GM23248 (cell line): ENCODE measurements at places on chromosomes 2 and 18. TPM values are rescaled to one million over a fixed set of nuclear protein-coding genes. Genes with fewer than 3 reads are reported as not detected.

PROC gene
- not detected in 2 replicates for total RNA-seq

RTP5 gene
- not detected in 2 replicates for total RNA-seq

DNA sequence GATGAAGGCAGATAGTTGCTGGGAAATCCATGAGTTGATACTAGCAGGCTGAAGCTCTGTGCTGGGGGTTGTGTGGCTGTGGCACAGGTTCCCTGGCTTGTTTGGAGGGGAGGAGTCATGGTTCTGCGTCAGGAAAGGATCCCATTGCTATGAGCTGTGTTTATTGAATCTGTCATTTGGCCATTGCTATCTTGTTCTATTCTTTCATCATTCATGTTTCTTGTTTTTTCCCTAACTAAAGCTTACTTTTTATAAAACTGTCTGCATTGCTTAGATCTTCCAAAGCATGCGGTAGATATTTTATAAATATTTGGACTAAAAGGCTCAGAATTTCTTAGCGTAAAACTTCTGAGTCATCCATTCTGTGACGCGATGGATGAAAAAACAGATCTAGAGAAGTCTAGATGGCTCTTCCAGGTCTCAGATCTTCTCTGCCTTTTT is 335.3 kb downstream of the PTPRM start:
- H3K27ac ChIP-seq: no peak overlapping the region
- peak; percentile 34 for DNase-seq
- H3K27me3 ChIP-seq: no peaks in the 10 kb centered on the region
- no peak overlapping the region for H3K4me3 ChIP-seq
- peaks cover 17% of the 10 kb centered on the region; the same call in 1 of the 2 replicates for H3K4me1 ChIP-seq

IL1RL1 gene
- not detected in 2 replicates for total RNA-seq

GRCh38 chr18:79523736-79524180 is 128.0 kb downstream of the NFATC1 start:
- no peak overlapping the region for H3K4me3 ChIP-seq
- H3K4me1 ChIP-seq: no peaks in the 10 kb centered on the region
- no peaks in the 10 kb centered on the region for H3K36me3 ChIP-seq
- DNase-seq: no peak
- no peak overlapping the region for H3K27ac ChIP-seq

NEUROD1 gene
- total RNA-seq: not detected in 2 replicates

- peaks cover 40% of the 10 kb centered on the region for H3K4me1 ChIP-seq
- peak; percentile 52 for DNase-seq
- H3K27me3 ChIP-seq: no peaks in the 10 kb centered on the region
- H3K36me3 ChIP-seq: no peaks in the 10 kb centered on the region
Measured at GRCh38 chr2:207528980-207529329, 807 bp upstream of the CREB1 start.

POTEI gene
- not detected in 2 replicates for total RNA-seq

GRCh38 chr2:206164261-206164862 is 4.7 kb downstream of the EEF1B2 start:
- no peaks in the 10 kb centered on the region for H3K27me3 ChIP-seq
- peaks cover 31% of the 10 kb centered on the region for H3K36me3 ChIP-seq
- H3K4me1 ChIP-seq: peaks cover 16% of the 10 kb centered on the region
- DNase-seq: peak; percentile 52

GRCh38 chr2:1453561-1453960 is 40.3 kb downstream of the TPO start:
- DNase-seq: no peak
- no peaks in the 10 kb centered on the region for H3K36me3 ChIP-seq
- no peak overlapping the region for H3K27ac ChIP-seq
- no peak overlapping the region for H3K4me3 ChIP-seq
- H3K27me3 ChIP-seq: no peaks in the 10 kb centered on the region

IGFBP5 gene
- 117 TPM in 2 replicates for total RNA-seq

GRCh38 chr2:112529757-112530156 is 12.5 kb upstream of the POLR1B start:
- no peak for DNase-seq
- no peak overlapping the region for H3K4me3 ChIP-seq
- H3K27me3 ChIP-seq: no peaks in the 10 kb centered on the region
- peaks cover 16% of the 10 kb centered on the region; the same call in 1 of the 2 replicates for H3K36me3 ChIP-seq
- H3K4me1 ChIP-seq: no peaks in the 10 kb centered on the region

G6PC2 gene
- total RNA-seq: not detected in 2 replicates

- peaks cover 18% of the 10 kb centered on the region; the same call in 1 of the 2 replicates for H3K4me1 ChIP-seq
- DNase-seq: no peak
- no peak overlapping the region for H3K4me3 ChIP-seq
- peaks cover 23% of the 10 kb centered on the region; the same call in 1 of the 2 replicates for H3K36me3 ChIP-seq
Measured at GRCh38 chr2:75549401-75550253, 11.1 kb downstream of the EVA1A start.

- no peaks in the 10 kb centered on the region for H3K27me3 ChIP-seq
- no peaks in the 10 kb centered on the region for H3K36me3 ChIP-seq
- no peak overlapping the region for H3K4me3 ChIP-seq
- H3K27ac ChIP-seq: no peak overlapping the region
- no peaks in the 10 kb centered on the region for H3K4me1 ChIP-seq
Measured at GRCh38 chr18:10950876-10951630, 198.3 kb downstream of the PIEZO2 start.

DNA sequence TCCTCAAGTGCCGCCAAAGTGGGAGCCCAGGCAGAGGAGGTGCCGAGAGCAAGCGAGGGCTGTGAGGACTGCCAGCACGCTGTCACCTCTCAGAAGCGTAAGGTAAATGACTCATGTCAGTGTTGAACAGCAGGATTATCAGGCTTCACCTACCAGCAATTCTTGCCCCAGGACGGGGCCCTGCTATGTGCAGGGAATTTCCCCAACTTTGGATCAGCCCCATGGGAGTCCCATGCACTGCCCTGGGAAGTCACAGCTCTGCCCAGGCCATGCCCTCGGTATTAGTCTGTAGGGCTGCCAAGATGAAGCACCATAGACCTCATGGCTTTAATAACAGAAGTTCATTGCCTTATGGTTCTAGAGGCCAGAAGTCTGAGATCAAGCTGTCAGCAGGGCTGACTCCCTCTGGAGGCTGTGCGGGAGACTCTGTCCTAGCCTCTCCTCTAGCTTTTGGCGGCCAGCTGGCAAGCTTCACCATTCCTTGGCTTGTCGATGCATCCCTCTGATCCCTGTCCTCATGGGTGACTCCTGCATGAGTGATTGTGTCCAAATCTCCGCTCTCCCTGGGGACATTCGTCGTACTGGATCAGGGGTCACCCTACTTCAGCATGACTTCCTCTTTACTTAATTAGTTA is 55.9 kb downstream of the TRPM8 start:
- no peak for DNase-seq
- no peaks in the 10 kb centered on the region for H3K36me3 ChIP-seq
- no peak overlapping the region for H3K4me3 ChIP-seq
- H3K27me3 ChIP-seq: peaks cover 12% of the 10 kb centered on the region; the same call in 1 of the 2 replicates

FOXD4L1 gene
- total RNA-seq: not detected in 2 replicates

DNA sequence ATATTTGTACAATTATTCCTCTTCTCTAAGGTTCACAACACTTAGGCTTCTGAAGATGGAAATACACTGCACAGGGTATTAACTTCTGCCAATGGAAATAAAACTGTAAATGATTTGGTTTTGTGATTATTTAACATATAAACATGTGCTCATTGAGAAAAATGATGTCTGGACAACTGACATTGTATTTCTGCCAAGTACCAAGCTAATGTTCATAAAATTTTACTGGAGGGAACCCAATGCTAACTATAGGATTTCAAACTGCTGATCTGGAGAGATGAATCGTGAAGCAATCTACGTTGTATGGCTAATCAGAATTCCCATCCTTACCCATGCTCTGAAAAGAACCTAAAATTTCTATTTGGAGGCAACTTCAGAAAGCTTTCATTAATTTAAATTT is 279.7 kb downstream of the NRXN1 start:
- H3K27me3 ChIP-seq: no peaks in the 10 kb centered on the region
- no peak overlapping the region for H3K27ac ChIP-seq
- no peak for DNase-seq

- DNase-seq: no peak
- peak overlapping the region; percentile 40 for H3K27ac ChIP-seq
- H3K27me3 ChIP-seq: no peaks in the 10 kb centered on the region
- H3K4me3 ChIP-seq: peak overlapping the region; percentile 70
- no peaks in the 10 kb centered on the region for H3K36me3 ChIP-seq
Measured at GRCh38 chr2:96486696-96487095, 18.5 kb downstream of the NEURL3 start.

GRCh38 chr2:141021611-141022010 is 1109.2 kb downstream of the LRP1B start:
- DNase-seq: peak; percentile 38
- no peak overlapping the region for H3K4me3 ChIP-seq
- peak overlapping the region; percentile 85 for H3K27ac ChIP-seq
- no peaks in the 10 kb centered on the region for H3K36me3 ChIP-seq
- H3K4me1 ChIP-seq: peaks cover 19% of the 10 kb centered on the region

GRCh38 chr2:181158427-181158826 is 178.0 kb downstream of the UBE2E3 start:
- H3K27ac ChIP-seq: no peak overlapping the region
- no peak overlapping the region for H3K4me3 ChIP-seq
- no peaks in the 10 kb centered on the region for H3K27me3 ChIP-seq

- H3K27me3 ChIP-seq: no peaks in the 10 kb centered on the region
- no peak overlapping the region for H3K27ac ChIP-seq
- no peaks in the 10 kb centered on the region for H3K36me3 ChIP-seq
- DNase-seq: no peak
- no peaks in the 10 kb centered on the region for H3K4me1 ChIP-seq
- H3K4me3 ChIP-seq: no peak overlapping the region
Measured at GRCh38 chr2:124970030-124970429, 944.9 kb downstream of the CNTNAP5 start.

NOSTRIN gene
- total RNA-seq: 0.54 TPM in 1 of 2 replicates, not detected in the other

- H3K27ac ChIP-seq: peak overlapping the region; percentile 63
- DNase-seq: peak; percentile 91
Measured at GRCh38 chr2:219289537-219290361, 10.6 kb downstream of the DNAJB2 start.

DNA sequence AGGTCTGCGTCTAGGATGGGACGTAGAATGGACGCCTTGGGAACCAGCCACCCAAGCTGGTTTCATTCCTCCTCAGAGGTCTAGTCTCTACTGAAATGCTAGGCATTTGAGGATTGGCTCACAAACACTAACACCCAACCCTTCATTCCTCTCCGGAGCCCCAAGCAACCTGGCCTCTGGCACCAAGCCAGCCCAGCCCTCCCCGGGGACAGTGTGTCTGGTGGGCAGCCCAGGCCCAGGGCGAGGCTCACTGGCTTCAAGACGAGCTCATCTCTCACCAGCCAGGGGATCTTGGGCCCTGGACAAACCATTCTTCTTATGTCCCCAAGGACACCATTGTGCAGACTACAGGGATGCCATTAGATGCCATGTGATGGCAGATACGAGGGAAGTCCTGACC is 182.5 kb downstream of the CTIF start:
- H3K27ac ChIP-seq: no peak overlapping the region
- H3K36me3 ChIP-seq: peaks cover 4% of the 10 kb centered on the region; the same call in 1 of the 2 replicates
- DNase-seq: no peak
- H3K4me3 ChIP-seq: no peak overlapping the region

- no peak overlapping the region for H3K4me3 ChIP-seq
- no peaks in the 10 kb centered on the region for H3K27me3 ChIP-seq
- peak; percentile 15 for DNase-seq
- H3K4me1 ChIP-seq: no peaks in the 10 kb centered on the region
Measured at GRCh38 chr2:151269798-151270568, 8.3 kb upstream of the RBM43 start.

RAX gene
- not detected in 2 replicates for total RNA-seq

- no peak for DNase-seq
- no peak overlapping the region for H3K27ac ChIP-seq
- H3K36me3 ChIP-seq: no peaks in the 10 kb centered on the region
- H3K27me3 ChIP-seq: no peaks in the 10 kb centered on the region
Measured at GRCh38 chr2:36906277-36906676, 60.1 kb downstream of the STRN start.

GRCh38 chr2:239819974-239820555 is 205.1 kb downstream of the NDUFA10 start:
- H3K4me3 ChIP-seq: no peak overlapping the region

DNA sequence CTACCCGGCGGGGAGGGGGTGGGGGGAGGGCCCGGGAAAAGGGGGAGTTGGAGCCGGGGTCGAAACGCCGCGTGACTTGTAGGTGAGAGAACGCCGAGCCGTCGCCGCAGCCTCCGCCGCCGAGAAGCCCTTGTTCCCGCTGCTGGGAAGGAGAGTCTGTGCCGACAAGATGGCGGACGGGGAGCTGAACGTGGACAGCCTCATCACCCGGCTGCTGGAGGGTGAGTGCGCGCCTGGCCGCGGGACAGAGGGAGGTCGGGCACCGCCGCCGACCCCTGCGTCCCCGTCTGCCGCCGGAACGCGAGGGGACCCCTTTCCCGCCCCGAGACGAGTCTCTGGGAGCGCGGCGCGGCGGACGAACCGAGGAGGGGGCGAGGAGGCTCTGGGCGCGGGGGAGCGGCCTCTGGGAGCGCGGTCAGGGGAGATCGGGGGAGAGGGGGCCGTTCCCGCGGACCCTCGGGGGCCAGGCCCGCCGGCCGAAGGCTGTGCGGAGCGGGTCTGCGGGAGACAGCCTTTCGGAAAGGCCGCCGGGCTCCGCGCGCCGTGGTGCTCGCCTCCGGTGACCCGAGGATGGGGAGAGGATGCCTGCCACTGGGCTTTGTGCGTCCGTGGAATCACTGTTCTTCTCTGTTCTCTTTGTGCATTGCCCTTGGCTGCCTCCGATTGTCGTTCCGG is 463 bp downstream of the PPP1CB start:
- H3K4me3 ChIP-seq: peak overlapping the region; percentile 88
- H3K4me1 ChIP-seq: peaks cover 38% of the 10 kb centered on the region
- DNase-seq: peak; percentile 62
- peak overlapping the region; percentile 93 for H3K27ac ChIP-seq

- H3K27ac ChIP-seq: no peak overlapping the region
- no peaks in the 10 kb centered on the region for H3K27me3 ChIP-seq
- H3K36me3 ChIP-seq: no peaks in the 10 kb centered on the region
- no peak for DNase-seq
- no peaks in the 10 kb centered on the region for H3K4me1 ChIP-seq
Measured at GRCh38 chr18:63220903-63221302, 98.7 kb downstream of the BCL2 start.
